ENCODE measurements at places on chromosomes 2 and 18.
A peak's percentile ranks its signal among the peaks of the same experiment; 100 is the strongest.

DNA sequence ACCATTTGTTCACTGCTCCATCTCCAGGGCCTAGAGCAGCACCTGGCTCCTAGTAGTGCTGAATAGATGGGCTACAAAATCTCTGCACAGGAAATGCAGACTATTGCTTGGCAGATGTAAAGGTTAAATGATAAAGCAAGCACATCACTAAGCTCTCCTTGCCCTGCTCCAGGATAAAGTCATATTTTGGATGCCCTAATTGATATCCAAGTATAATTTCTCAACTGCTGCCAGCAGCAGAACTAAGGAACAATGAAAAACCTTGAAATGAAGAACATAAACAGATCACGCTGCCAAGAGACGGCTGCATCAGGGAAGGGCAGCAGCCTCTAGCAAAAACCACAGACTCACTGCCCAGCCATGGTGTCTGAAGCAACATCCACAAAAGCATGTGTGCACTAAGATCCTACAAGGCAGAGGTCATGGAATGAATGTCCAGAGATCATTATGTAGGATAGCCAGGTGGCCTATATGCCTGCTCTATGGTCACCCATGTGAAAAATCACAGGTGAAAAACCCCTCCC lies 134.7 kb downstream of the TMEM163 start:
- no peak for DNase-seq

DNA sequence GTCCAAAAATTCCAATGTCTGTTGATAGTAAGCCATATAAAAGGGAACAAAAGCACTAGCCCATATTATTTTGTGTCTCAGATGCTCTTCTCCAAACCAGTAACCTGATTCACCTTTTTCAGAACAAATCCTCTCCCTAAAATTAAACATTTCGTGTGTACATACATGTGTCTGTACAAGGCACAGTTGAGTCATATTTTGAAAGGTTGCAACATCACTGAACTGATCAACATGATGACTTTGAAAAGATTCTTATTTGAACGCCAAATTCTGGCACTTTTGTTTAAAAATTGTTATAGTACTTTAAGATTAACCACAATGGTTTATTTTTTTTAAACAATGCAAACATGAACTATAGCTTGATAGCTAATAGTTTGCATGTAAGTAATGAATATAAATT lies 102.5 kb downstream of the RIT2 start:
- no peak for DNase-seq

GRCh38 chr18:5891184-5891853 lies 4.0 kb downstream of the TMEM200C start:
- DNase-seq, result no peak

DNA sequence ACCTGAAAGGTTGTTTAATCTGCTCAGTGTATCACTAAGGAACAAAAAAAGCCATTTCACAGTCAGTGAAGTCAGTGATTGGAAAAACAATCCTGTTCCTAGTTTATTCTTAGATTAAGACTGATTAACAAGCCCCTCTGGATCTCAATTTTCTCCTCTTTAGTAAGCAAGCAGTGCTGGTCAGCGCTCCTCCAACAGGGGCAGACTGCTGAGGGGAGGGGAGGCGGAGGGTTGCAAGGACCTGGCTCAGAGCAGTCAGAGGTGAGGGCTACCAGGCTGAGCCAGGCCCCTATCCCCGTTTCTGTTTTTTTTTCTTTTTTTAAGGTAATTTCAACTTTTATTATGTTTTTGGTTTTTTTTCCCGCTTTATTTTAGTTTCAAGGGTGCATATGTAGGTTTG lies 24.7 kb upstream of the KCNS3 start:
- DNase-seq, result no peak

DNA sequence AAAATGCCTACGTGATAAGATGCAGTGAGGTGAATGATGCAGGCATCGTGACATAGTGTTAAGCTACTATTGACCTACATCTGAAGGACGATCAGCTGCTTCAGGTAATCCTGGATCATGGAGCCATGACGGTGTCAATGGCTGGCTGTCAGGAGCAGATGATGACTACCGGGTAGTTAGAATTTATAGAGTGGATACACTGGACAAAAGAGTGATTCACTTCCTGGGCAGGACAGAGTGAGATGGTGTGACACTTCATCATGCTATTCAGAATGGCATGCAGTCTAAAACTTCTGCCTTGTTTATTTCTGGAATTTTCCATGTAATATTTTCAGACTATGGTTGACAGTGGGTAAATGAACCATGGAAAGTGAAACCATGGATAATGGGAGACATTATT lies 29.5 kb downstream of the METTL8 start:
- no peak for DNase-seq

DNA sequence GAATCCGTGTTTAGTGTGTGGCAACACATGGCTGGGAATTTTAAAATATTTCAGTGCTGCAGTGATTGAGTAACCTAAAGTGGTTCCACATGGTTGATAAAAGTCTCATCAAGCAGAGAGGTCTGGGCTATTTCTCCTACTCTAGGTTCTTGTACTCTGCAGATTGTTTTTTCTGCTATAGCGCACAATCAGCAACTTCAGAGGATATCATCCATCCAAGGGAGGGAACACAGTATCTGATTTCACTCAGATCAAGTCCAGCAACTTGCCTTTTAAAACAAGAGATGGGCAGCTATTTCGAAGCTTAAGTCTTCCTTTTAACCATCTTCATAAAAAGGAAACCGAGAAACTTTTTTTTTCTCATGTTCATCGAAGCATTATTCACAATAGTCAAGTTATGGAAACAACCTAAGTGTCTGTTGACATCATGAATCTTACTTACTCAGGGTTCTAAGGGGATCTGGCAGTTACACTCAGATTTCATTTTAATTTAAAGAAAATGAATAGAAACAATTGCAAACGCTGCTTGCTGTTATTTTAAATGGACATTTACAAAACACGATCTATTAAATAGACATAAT lies 172.7 kb upstream of the TRIB2 start:
- DNase-seq, result peak; percentile 15

- DNase-seq, result peak; percentile 99
Measured at GRCh38 chr2:218710687-218711549, at the start of gene TTLL4. TSS of gene TTLL4 (plus strand) at chr2:218710835. CDS start at chr2:218737677, 26,842 bp downstream.

DNA sequence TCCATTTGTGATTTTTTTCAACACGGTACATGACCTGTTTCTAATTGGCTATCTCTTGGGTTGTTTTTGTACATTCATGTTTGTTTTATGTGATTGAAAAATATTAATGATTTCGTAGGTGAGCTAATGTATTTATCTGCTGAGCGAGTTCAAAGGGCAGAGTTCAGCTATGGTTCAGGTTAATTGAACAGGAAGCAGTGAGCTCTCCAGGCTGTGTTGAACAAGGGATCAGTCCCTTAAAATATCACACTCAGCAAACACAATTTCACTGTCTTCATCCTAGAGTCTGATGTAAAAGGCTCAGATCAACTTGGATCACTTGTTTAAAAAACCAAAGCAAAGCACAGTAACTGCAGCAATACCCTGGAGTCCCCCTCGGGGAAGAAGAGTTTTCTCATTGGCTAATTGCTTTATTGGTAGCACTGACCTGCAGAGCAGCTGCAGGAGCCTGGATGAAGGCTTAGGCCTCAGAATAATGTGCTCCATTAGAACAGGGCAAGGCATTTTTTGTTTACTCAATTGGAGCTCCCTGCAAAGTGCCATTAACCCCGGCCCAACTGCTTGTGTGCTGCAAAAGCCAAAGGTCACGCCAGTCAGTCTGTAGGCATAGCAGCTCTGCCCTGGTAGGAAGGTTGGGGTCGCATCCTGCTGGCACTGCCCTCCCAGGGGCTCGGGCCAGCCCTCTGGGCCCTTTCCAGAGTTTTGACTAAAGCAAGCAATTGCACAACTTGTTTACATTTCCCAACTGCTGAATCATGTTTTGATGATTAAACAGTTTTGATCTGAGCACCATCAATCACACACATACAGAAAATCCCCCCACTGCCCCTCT lies 10.5 kb downstream of the ONECUT2 start:
- no peak for DNase-seq

DNA sequence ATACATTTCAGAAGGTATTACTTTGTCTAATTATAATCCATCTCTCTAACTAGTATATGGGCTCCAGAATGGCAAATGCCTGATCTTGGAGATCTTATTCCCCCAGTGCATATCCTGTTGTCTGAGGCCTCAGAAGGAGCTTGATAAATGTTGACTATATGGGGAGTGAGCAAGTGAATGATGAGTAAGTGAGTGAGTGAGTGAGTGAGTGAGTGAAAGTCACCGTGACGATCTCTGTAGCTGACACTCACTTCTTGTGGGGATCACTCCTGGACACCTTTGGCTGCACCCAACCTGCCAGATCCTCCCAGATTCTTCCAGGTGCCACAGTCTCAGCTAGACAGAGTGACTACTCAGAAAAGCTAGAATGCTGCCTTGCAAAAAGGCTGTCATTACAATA lies 2.8 kb downstream of the XDH start:
- DNase-seq, result no peak

- DNase-seq, result peak; percentile 26
Measured at GRCh38 chr2:130328710-130329109, 14.0 kb upstream of the IMP4 start.

- no peak for DNase-seq
Measured at GRCh38 chr18:45060102-45060501, 379.4 kb downstream of the SETBP1 start.

- no peak for DNase-seq
Measured at GRCh38 chr2:212489719-212490346, 48.8 kb downstream of the ERBB4 start.

DNA sequence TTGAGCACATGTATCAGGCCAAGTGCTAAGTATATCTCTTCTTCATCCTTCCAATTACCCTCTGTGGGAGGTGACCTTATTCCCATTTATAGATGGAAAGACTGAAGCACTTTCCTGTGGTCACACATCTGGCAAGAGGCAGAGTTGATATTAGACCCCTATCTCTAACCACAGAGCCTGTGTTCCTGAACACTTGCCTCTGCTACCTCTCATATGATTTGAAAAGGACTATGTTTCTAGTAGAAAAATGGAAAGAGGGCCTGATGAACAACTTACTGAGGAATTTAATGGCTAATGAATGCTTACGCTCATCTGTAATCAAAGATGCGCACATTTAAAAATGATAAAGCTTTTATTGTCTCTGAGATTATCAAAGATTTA lies 46.2 kb upstream of the DYNC2LI1 start:
- DNase-seq, result no peak

GRCh38 chr2:184927040-184927439 lies 328.7 kb downstream of the ZNF804A start:
- DNase-seq, result no peak

DNA sequence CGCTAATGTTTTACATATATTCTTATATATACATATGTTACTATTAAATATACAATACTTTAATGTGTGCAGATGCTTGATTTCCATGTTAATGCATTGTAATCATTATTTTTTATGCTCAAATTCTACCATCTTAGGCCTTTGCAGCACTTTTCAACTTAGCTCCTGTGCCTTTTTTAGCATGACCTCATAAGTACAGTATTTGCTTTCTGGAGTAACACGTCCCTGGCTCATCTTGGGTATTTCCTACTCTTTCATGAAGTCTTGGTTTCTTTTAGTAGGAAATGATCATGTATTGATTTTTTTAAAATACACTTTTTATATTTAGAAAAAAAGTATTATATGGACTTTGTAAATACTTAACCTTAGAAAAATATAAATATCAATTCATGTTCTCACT lies 36.5 kb downstream of the CAB39 start:
- DNase-seq, result no peak

DNA sequence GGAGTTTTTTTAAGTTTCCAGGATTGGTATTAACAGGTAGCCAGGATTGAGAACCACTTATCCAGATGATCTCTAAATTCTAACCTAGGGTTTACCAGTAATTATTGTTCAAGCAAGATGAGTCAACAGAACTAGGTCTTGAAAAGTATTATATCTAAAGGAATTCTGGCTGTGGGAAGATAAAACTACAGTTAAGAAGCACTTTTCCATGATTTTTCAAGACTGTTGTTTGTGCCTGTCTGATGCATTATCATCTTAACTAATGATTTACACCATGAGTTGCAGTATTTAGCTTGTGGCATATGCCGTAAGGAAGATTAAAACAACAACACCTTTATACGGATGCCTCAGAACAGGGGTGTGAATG lies 142.2 kb upstream of the CCDC68 start:
- DNase-seq, result no peak

DNA sequence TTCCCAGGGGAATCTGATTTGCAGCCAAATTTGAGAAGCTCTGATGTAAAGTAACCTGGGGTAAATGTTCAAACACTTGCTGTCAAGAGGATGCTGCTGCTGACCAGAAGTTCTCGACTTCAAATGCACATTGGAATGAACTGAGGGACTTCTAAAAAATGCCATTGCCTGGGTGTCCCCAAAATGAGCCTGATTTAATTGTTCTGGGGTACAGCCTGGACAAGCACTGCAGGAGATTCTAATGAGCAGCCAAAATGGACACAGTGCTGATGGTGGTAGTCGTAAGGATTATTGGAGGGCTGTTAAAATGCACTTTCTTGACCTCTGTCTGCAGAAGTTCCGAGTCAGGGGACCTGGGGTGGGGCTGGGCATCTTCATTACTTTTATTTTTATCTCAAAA lies 49.5 kb downstream of the LIPG start:
- no peak for DNase-seq

DNA sequence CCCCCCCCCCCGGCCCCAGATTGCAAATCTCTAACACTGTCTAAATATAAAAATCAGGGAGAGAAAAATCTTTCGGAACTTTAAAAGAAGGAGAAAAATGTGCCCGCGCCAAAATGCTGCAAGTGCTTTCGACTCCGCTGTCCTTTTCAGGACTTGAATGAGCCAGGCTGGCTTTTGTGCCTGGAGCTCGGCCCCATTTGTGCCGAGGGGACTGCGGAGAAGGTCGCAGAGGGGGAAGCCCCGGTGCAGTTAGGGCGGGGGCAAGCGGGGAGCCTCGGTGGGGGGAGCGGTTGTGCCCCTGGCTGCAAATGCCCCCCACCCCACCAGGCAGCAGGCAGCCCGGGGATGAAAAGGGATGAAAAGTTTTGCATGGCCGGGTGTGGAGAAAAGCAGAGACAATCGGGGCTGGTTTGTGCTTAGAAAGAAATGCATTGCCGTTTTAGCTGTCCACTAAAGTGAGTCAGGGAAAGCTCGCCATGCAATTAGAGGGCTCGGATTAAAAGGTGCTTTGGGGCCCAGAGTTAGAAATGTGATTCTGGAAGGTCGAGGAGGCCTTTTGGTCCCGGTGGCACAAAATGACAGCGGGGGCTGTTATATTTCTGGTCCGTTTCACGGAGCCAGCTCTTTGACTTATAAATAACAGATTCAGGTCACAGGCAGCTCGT lies 1.6 kb downstream of the INHBB start:
- DNase-seq, result peak; percentile 51

- no peak for DNase-seq
Measured at GRCh38 chr18:3775996-3776395, 326.0 kb downstream of the TGIF1 start.

GRCh38 chr18:3016585-3017297 lies 3.8 kb upstream of the LPIN2 start:
- no peak for DNase-seq

DNA sequence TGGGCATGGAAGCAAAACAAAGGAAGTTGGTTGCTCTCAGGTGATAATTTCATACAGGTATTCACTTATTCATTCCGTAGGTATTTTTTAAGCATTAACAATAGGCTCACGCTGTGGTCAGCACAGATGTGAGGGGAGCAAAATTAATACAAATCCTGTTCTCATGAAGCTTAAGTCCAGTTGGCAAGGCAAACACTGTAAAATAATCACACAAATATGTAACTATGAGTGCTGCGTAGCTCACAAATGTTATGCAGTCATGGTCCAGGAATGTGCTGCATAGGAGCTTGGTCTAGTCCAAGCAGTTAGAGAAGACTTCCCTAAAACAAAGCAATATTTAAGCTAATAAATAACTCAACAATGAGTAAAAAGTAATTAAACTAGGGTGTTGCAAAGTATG lies 23.9 kb downstream of the SP5 start:
- peak; percentile 40 for DNase-seq

All from tongue (tissue), 3 donors.